HepG2 (cell line): ENCODE measurements at places on chromosomes 3 and 15. TPM values are rescaled to one million over a fixed set of nuclear protein-coding genes. Genes with fewer than 3 reads are reported as not detected.

- DNase-seq = no peak
These were observed 46.6 kb upstream of the GOLGA8J start for GRCh38 chr15:30036036-30036703.

DNA sequence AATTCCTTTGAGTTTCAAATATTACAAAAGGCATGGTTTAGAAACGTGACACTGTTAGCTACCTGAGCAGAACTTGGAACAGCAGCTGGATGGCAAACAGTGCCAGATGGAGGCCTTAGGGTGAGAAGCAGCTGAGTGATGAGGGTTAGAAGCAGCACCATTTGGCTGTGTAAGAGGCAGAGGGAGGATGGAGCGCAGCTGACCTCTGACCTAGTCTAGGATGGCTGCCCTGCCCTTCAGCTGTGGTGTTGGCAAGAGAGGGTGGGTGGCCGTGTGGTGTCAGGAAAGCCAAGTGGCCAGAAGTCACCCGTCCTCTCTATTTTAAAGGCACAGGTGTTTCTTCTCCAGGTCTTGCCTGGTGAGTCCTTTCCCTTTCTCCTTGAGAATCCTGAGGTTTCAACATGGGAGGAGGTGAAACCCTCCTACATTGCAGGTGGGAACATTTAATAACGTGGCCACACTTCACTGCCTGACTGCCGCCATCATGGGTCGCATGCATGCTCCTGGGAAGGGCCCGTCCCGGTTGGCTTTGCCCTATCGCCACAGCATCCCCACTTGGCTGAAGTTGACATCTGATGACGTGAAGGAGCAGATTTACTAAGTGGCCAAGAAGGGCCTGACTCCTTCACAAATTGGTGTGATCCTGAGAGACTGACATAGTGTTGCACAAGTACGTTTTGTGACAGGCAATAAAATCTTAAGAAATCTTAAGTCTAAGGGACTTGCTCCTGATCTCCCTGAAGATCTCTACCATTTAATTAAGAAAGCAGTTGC is 17.6 kb downstream of the BCL2L10 start:
- DNase-seq = no peak

The MYLK gene
- 6.6 and 10.6 TPM in 2 replicates for polyA plus RNA-seq

DNA sequence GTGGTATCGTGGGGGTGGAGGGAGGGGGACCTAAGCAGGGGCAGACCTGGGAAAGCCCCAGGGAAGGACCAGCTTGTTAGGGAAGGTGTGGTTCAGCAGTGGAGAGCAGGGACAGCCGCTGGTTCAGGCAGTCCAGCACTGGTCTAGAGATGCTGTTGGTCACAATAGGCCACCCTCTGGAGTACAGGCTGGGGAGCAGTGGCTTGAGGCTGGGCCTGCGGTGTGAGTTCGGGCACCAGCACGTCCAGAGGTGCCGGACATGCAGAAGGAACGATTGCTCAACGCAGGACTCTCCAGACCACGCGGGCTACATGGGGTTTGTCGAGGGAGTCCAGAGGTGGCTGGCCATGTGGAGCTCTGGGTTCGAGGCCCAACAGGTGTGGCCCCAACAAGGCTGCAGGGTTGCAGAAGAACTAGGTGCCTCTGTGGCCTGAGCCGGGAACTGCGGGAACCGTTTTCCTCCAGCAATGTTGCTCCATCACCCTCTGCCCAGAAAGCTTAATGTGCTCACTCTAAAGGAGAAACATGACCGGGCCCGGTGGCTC is 143.9 kb downstream of the APBA2 start:
- DNase-seq = no peak

GRCh38 chr3:5321666-5322340 is 134.3 kb downstream of the EDEM1 start:
- DNase-seq = no peak

DNA sequence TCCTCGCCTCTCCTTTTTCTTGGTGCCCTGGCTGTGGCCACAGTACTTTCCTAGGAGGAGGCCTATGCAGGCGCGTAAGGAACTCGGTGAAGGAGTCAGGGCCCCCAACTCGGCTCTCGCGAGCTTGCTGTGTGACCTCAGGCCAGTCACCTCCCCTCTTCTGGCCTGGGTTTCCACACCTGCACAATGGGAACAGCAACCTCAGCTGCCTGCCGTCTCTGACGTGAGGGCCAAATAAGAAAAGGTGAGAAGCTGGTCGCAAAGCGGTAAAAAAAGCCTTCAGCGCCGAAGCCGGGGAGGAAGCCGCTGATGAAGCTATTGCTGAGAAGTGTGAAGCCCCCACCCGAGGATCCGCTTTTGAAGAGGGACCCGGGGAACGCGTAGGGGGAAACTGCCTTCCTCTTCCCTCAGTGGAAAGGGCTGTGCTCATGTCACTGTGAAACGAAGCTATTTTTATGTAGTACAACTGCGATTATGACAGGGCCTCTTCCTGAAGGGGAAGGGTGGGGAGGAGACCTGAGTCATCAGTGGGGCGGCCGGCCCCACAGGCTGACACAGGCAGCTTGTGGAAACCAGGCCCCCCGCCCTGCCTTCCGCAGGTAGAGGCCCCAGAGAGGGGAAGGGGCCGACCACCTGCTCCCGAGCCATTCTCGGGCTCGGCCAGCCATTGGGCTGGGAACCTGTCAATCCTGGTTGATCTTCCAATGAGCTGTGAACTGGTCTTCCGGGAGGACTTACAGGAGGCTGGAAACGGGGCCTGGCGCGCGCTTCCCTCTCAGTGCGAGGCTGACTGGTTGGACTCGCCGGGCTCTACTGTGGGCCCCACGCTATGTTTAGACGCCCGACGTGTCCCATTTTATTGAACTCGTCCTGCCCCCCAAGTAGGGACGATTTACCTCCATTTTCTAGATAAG is 18.0 kb upstream of the ANKDD1A start:
- DNase-seq = peak; percentile 79

The NANOGP8 gene
- polyA plus RNA-seq = 0.09 TPM in 1 of 2 replicates, not detected in the other

GRCh38 chr3:72473156-72473555 is 375.1 kb downstream of the SHQ1 start:
- DNase-seq = no peak

The LMCD1 gene
- 6.1 and 7.1 TPM in 2 replicates for polyA plus RNA-seq

The KCNMB2 gene
- polyA plus RNA-seq = not detected in 2 replicates

GRCh38 chr3:39573392-39573791 is 105.9 kb downstream of the MOBP start:
- no peak for DNase-seq

- DNase-seq = no peak
These were observed 53.5 kb downstream of the CEMIP start for GRCh38 chr15:80832686-80833085.

GRCh38 chr3:46371519-46372340 is 984 bp downstream of the CCR5 start:
- no peak for DNase-seq

- no peak for DNase-seq
These were observed 46.2 kb downstream of the C3orf38 start for GRCh38 chr3:88195951-88196434.

The SOX2 gene
- not detected in 2 replicates for polyA plus RNA-seq

DNA sequence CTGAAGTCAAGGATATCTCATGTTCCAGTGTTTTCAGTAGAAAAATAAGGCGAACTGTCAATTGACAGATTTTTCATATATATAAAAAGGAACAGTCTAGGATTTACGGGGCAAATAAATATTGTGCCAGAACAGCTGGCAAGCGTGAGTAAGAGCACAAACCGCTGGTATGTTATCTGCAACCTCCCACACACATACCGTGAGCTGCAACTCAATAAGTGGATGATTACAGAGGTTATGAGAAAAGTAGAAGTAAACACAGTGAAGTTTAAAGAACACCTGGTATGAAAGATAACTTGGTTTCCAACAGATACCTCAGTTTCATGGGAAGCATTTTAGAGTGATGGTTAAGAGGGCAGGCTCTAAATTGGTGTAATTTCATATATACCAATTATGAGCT is 733.4 kb downstream of the TUSC7 start:
- no peak for DNase-seq

- DNase-seq = no peak
These were observed 122.1 kb upstream of the TPRG1 start for GRCh38 chr3:189049458-189050236.

DNA sequence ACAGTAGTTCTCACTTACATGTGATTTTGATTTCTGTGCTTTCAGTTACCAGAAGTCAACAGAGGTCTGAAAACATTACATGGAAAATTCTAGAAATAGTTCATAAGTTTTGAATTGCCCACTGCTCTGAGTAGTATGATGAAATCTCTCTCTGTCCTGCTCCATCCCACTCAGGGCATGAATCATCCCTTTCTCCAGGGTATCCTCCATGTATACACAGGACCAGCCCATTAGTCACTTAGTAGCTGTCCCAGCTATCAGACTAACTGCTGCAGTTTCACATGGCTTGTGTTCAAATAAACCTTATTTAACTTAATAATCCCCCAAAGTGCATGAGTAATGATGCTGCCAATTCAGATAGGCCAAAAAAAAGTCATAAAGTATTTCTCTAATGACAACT is 38.6 kb downstream of the EPHA3 start:
- peak; percentile 0 for DNase-seq

The HRG gene
- 0.09 and 0.12 TPM in 2 replicates for polyA plus RNA-seq
